CD8-positive, alpha-beta T cell (primary cell): ENCODE measurements at places on chromosomes 4 and X. TPM values are rescaled to one million over a fixed set of nuclear protein-coding genes. Genes with fewer than 3 reads are reported as not detected.

H2BW2 gene
- total RNA-seq: not detected

REPS2 gene
- total RNA-seq: 0.11 TPM

CENPVL2 gene
- not detected for total RNA-seq

SH2D1A gene
- total RNA-seq: 50.3 TPM

HMX1 gene
- not detected for total RNA-seq

DGAT2L6 gene
- total RNA-seq: not detected

FAM149A gene
- 1.4 TPM for total RNA-seq

IQSEC2 gene
- 1.0 TPM for total RNA-seq

FRAS1 gene
- not detected for total RNA-seq
